PC-9 (cell line): ENCODE measurements at places on chromosomes 2 and 18. TPM values are rescaled to one million over a fixed set of nuclear protein-coding genes. Genes with fewer than 3 reads are reported as not detected.

ARHGEF4 gene
- total RNA-seq, result 16.1 and 20.0 TPM in 2 replicates

GAL3ST2 gene
- total RNA-seq, result 3.9 and 4.3 TPM in 2 replicates

TGFA gene
- 27.7 and 36.4 TPM in 2 replicates for total RNA-seq

MFSD2B gene
- 0.78 and 1.1 TPM in 2 replicates for total RNA-seq

LRRC30 gene
- total RNA-seq, result not detected in 2 replicates

FER1L5 gene
- total RNA-seq, result 0.09 TPM in 1 of 2 replicates, not detected in the other

CNRIP1 gene
- total RNA-seq, result not detected in 2 replicates

ANKRD62 gene
- 0.20 TPM in 1 of 2 replicates, not detected in the other for total RNA-seq

LOXHD1 gene
- not detected in 2 replicates for total RNA-seq

DSG4 gene
- total RNA-seq, result not detected in 2 replicates

ZSCAN30 gene
- 16.9 and 18.5 TPM in 2 replicates for total RNA-seq

POTEC gene
- total RNA-seq, result not detected in 2 replicates

PSTPIP2 gene
- not detected in 2 replicates for total RNA-seq

HMSD gene
- total RNA-seq, result not detected in 2 replicates

ADI1 gene
- total RNA-seq, result 54.5 and 72.2 TPM in 2 replicates

TXNDC2 gene
- total RNA-seq, result 0.11 TPM in 1 of 2 replicates, not detected in the other

CXCR4 gene
- total RNA-seq, result 0.70 and 1.1 TPM in 2 replicates

MPPE1 gene
- 40.7 and 54.9 TPM in 2 replicates for total RNA-seq

IMPA2 gene
- total RNA-seq, result 83.6 and 91.4 TPM in 2 replicates

RND3 gene
- 72.9 and 99.1 TPM in 2 replicates for total RNA-seq

MATN3 gene
- total RNA-seq, result 1.0 and 1.9 TPM in 2 replicates

STARD6 gene
- total RNA-seq, result not detected in 2 replicates

VWC2L gene
- not detected in 2 replicates for total RNA-seq

SALL3 gene
- not detected in 2 replicates for total RNA-seq

CTIF gene
- total RNA-seq, result 17.0 and 26.2 TPM in 2 replicates

ALKAL2 gene
- total RNA-seq, result not detected in 2 replicates

UCN gene
- total RNA-seq, result 2.8 and 4.6 TPM in 2 replicates

CRYGC gene
- total RNA-seq, result not detected in 2 replicates

PLGLB2 gene
- 0.90 and 1.9 TPM in 2 replicates for total RNA-seq

GPAT2 gene
- 9.1 and 11.0 TPM in 2 replicates for total RNA-seq

NEU2 gene
- not detected in 2 replicates for total RNA-seq

LRRFIP1 gene
- 221 and 238 TPM in 2 replicates for total RNA-seq

GYPC gene
- total RNA-seq, result not detected in 2 replicates

SMPD4 gene
- 77.9 and 84.1 TPM in 2 replicates for total RNA-seq

ZNF385B gene
- 2.8 and 4.1 TPM in 2 replicates for total RNA-seq

MC5R gene
- total RNA-seq, result not detected in 2 replicates

RBKS gene
- total RNA-seq, result 4.5 and 6.8 TPM in 2 replicates

DCDC2C gene
- not detected in 2 replicates for total RNA-seq

OSBPL6 gene
- 2.6 and 3.5 TPM in 2 replicates for total RNA-seq

CCDC141 gene
- not detected in 2 replicates for total RNA-seq

PPP1R7 gene
- total RNA-seq, result 113 and 143 TPM in 2 replicates

IL37 gene
- 1.0 and 1.7 TPM in 2 replicates for total RNA-seq

IMPACT gene
- 29.0 and 32.9 TPM in 2 replicates for total RNA-seq

RAX gene
- not detected in 2 replicates for total RNA-seq

TNFAIP6 gene
- not detected in 2 replicates for total RNA-seq

ABCA12 gene
- 1.8 and 2.0 TPM in 2 replicates for total RNA-seq

LIMS2 gene
- 1.4 and 2.5 TPM in 2 replicates for total RNA-seq

MC2R gene
- not detected in 2 replicates for total RNA-seq

TRAPPC8 gene
- total RNA-seq, result 20.9 and 21.7 TPM in 2 replicates

KANSL1L gene
- total RNA-seq, result 8.6 and 8.8 TPM in 2 replicates

WDCP gene
- total RNA-seq, result 7.9 and 13.5 TPM in 2 replicates

RRM2 gene
- total RNA-seq, result 90.4 and 105 TPM in 2 replicates

QPCT gene
- total RNA-seq, result 2.6 and 3.0 TPM in 2 replicates
